ENCODE measurements at places on chromosomes 12 and 14. TPM values are rescaled to one million over a fixed set of nuclear protein-coding genes. Genes with fewer than 3 reads are reported as not detected.
A peak's percentile ranks its signal among the peaks of the same experiment; 100 is the strongest.

Gene NUP37
- total RNA-seq = 14.8 TPM

Gene TEDC1
- total RNA-seq = 5.9 TPM

Gene NOVA1
- 2.9 TPM for total RNA-seq

Gene SRRM4
- total RNA-seq = 0.13 TPM

Gene RD3L
- 14.9 TPM for total RNA-seq

Gene FOXA1
- not detected for total RNA-seq

Gene KRT3
- not detected for total RNA-seq

Gene HOXC4
- total RNA-seq = 0.16 TPM

Gene TMEM253
- 0.82 TPM for total RNA-seq

Gene OR10A7
- total RNA-seq = not detected

Gene CCDC38
- total RNA-seq = 0.24 TPM

Gene KLRF2
- not detected for total RNA-seq

Gene HELB
- 2.2 TPM for total RNA-seq

Gene HVCN1
- total RNA-seq = 10.4 TPM

Gene RHOJ
- total RNA-seq = 19.5 TPM

Gene CLEC6A
- not detected for total RNA-seq

Gene GLI1
- 0.97 TPM for total RNA-seq

- DNase-seq = no peak
These were observed 117.2 kb downstream of the LRRK2 start for GRCh38 chr12:40342010-40342409.

- DNase-seq = no peak
These were observed 160.9 kb downstream of the SPTSSA start for GRCh38 chr14:34300882-34301734.

- no peak for DNase-seq
These were observed 17.2 kb upstream of the FBLN5 start for GRCh38 chr14:91964724-91965123.

GRCh38 chr12:62438098-62438692 lies 28.4 kb upstream of the MON2 start:
- DNase-seq = peak; percentile 37

DNA sequence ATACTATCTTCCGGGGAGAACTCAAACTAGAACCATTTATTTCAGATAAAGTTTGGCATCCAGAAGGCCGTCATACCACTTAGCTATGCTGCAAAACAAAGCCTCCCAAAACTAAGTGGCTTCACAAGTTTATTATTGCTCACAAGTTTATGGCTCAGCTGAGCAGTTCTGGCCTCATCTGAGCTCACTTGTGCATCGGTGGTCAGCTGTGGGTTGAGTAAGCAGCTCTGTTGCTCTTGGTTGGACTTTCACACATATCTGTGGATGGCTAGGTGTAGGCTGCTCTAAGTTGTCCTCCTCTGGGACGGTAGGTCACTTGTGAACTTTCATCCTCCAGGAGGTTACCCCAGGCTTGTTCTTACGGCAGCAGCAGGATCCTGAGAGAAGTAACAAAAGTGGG lies 162.7 kb downstream of the BTG1 start:
- no peak for DNase-seq

GRCh38 chr12:38907201-38907923 lies 2.0 kb upstream of the CPNE8 start:
- no peak for DNase-seq

- DNase-seq = no peak
These were observed 7.3 kb downstream of the HOXC5 start for GRCh38 chr12:54040148-54040494.

GRCh38 chr12:117362391-117362790 lies 965 bp upstream of the NOS1 start:
- no peak for DNase-seq

DNA sequence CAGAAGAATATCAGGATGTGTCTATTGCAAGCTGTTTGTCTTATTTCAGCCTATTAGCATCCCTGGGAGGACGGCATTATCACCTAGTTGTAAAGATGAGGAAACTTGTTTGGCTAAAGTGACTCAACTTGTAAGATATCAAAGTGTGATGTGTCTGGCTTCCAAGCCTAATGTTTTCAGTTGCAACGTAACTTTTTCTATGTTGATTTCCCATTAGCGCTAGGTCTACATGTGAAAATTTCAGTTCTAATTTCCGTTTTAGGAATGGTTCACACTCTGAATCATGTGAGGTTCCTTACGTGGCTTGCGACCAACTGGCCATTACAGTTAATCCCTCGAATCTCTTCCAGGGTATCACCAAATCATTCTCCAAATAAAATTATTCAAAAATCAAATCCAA lies 58.0 kb downstream of the LLPH start:
- no peak for DNase-seq

DNA sequence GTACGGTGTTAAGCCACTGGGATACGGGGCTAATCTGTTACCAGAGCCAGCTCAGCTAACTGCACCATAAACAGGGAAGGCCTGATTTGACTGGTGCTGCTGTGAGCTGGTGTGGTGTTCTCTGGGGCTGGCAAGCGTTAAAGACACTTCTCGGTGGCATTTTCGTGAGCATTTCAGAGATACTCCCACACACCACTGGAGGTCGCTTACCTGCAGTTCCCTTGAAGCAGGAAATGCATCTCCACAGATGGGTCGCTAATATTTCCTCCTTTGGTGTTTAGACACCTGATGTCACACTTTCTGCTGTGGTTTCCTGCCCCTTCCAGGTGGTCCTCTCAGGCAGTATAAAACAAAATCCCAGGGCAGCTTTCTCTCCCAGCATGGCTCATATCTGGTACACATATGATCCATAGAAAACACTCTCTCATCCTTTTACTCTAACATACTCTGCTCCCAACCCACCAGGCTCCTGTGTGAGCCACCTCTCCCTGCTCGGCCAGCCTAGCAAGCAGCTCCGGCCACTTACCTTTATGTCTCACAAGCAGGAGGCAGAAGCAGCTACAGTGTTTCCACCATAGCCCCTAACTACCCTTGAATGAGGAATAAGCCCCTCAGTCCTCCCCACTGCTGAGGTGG lies 129.9 kb upstream of the GRIN2B start:
- no peak for DNase-seq

DNA sequence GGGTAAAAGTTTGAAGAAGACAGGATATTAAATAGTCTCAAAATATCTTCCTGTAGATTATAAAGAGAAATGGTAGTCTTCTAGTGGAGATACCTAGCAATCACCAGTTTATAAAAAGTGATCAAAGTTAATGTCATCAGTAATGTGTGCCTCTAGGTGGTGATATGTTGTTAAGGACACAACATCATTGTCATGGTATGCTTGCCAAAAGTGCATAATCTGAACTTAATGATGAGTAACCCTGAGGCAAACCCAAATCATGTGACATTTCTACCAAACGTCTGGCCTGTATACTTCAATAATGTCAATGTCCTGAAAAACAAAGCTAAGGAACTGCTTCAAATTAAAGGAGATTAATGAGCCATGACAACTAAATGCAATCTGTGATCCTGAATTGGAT lies 214.7 kb downstream of the PHLDA1 start:
- no peak for DNase-seq

DNA sequence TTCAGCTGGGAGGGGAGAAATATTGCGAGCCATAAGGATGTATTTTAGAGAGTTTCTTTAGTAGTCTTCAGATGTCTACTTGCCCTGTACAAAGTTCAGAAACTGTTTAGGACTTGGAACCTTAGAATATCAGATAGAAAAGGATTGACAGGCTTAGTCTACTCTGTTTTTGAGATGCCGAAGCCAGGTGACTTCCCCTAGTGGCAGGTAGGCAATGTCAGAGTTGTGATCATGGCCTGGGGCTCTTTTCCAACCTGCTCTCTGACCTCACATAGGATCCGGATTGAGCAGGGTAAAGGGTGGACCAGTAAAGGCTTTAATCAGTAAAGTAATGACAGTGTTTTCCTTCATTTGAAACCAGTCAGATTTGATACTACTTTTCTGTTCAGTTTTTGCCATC lies 59.6 kb downstream of the PRKCH start:
- DNase-seq = no peak

GRCh38 chr12:168763-169525 lies 45.0 kb downstream of the SLC6A12 start:
- DNase-seq = no peak

DNA sequence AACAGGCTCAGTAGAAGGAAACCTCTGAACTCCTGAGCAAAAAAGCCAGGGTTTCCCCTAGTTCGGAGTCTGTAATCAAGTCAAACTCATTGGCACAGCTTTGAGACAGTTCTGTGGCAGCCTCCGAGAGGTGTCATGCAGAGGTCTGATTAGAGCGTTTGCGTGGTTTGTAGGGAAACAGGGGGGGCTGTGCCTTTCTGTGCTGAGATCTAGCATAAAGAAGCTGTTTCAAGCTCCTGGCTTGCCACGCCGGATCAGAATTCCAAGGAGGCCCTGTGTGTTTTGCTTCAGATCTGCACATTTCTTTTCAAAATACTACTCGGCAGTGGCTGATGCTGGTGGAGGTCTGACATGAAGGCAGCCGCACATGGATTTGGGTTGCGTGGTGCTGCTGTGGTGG lies 1.7 kb downstream of the CABP1 start:
- DNase-seq = no peak

DNA sequence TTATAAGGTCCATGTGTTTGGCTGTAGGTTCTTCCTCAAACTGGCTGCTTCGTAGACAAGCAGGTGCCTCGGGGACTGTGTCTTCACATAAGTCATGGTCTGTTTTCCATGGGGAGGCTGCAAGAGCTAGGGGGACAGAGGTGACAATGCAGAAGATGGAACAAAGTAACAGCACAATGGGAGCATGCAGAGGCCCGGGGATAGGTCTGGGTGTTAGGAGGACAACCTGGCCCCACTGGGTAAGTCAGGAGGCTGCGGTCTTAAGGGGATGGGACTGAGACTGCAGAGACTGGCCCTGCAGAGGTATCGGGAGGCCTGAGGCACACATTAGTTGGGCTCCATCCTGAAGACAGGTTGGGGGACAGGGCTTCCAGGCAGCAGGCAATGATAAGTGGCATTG lies 88.9 kb downstream of the NTF3 start:
- no peak for DNase-seq

DNA sequence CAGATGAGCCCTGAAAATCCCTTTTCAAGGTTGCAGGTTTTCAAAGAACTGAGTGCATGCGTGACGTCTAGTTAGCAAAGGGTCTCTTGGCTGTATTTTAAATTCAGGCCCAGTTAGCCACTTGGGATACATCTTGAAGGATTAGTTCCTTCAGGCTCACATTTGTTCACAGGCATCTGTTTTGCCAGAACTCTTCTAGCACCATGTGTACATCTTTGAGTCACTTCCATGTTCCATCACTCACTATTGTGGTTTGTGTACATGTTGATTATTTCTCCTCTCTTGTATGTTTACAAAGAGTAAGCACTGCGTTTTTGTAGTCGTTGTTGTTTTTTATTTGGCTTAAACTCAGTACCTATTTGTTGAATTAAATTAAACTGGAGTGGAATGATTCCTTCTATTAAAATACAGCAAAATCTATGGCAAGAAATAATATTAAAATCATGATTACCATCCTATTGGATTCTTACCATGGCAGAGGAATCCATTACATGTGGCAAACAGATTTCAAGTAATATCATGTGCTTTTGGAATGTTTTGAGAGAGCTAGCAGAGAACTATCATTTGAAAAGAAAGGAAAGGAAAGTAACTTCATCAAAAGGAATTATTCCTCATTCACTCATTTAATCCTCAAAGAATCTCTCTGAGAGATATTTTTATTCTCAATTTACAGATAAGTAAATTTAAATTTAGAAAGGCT lies 438.9 kb upstream of the FAR2 start:
- DNase-seq = no peak

DNA sequence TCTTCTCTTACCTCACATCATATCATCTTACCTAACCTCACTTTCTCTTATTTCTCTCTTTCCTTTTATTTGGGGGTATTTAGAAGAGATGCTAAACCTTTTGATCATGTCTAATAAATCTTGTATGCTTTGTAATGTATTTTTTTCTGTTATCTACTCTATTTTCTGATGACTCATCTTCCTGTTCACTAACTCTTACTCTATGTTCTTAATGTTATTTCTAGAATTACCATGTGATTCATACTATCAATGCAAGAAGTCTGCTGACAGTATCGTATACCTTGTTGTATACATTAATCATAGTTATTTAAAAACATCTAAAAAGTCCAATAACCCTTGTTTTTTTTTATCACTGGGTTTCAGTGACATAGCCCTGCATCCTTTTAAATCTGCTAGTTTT lies 62.3 kb downstream of the MGAT4C start:
- no peak for DNase-seq

DNA sequence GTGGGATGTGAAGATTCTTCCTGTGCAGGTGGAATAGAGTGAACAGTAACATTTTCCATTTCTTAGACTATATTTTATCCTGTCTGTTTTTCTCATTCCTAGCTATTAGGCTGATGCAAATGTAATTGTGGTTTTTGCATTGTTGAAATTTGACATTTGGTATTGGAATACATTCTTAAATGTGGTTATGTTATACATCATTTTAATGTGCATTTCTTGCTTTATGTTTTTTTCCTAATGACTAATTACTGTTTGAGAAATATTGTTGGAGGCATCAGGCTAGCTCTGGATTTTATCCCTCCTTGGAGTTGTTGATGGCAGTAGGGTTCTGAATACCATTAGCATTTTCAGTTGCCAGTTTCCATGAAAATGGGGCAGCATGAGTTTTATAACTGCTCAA lies 75.9 kb upstream of the GNG2 start:
- DNase-seq = no peak

DNA sequence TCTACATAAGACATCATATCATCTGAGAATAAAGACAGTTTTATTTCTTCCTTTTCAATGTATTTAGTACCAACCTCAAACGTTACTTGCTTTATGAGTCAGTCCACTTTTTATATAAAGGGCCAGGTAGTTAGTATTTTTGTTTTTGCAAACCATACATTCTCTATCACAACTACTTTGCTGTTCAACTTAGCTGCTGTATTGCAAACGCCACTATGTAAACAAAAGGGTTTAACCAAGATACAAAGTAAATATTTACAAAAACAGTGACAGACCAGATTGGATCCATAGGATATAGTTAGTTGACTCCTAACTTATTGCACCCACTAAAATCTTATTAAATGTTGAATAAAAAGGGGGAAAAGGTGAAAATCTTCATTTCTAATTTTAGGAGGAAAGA lies 87.7 kb upstream of the FOXG1 start:
- DNase-seq = no peak

- DNase-seq = no peak
These were observed 17.4 kb downstream of the TAMALIN start for GRCh38 chr12:52023976-52024688.

DNA sequence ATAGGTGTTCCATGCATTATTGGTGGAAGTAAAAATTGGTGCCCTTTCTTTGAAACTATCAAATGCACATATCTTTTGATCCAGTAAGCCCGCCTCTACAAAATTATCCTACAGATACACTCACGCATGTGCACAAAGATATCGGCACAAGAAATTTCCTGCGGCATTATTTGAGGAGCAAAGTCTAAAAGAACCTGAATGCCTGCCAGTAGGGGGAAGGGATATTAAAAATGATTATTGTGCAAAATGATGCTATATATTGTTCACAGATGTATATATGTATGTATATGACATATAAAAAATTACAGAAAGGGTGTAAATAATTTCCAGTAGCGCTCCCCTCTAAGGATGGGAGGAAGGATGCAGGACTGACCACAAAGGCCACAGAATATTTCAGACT lies 24.7 kb upstream of the ADIPOR2 start:
- DNase-seq = no peak

GRCh38 chr14:20482382-20482781 lies 13.2 kb downstream of the PNP start:
- no peak for DNase-seq

GRCh38 chr12:103272949-103273348 lies 222.8 kb downstream of the C12orf42 start:
- no peak for DNase-seq

GRCh38 chr12:90851800-90852718 lies 102.9 kb downstream of the CCER1 start:
- no peak for DNase-seq
